ENCODE measurements at places on chromosomes 2 and 18. TPM values are rescaled to one million over a fixed set of nuclear protein-coding genes. Genes with fewer than 3 reads are reported as not detected.

Gene DLX1
- not detected for total RNA-seq

DNA sequence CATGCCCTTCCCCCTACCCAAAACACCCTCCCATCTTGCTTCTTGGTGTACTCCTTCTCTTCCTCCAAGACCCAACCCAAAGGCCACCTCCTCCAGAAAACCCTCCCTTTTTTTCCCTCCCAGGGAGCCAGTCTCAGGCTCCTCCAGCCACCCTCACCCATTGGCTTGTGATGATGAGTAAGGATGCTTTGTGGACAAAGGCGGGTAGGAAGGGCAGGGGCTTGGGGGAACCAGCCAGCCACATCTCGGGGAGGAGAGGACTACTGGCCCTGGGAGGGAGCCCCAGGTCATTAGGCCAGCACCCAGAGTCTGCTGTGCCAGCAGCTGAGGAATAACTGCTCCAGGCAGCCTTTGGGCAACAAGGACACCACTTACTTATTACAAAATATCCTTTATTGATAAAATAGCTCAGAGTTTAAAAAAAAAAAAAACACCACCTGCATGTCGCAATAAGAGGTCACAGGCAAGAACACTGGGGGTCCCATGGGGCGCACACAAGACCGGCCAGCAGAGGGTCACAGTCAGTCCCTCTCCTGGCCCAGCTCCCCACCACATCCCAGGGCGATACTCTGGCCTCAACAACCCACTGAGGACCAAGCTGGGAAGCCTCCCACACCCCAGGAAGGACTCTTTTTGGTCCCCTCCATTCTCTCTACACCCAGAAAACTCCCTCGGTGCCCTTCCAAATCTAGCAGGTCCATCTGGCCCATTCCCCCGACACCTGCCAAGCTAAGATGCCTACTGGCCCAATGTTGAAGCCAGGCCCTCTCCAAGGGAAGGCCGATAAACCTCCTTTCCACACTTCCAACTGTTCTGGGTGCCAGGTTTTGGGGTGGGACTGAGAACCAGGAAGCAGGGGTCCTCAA is 3.6 kb downstream of the ADRA2B start:
- peaks cover 19% of the 10 kb centered on the region for H3K27me3 ChIP-seq
- no peak overlapping the region for H3K27ac ChIP-seq
- H3K4me3 ChIP-seq = no peak overlapping the region
- H3K36me3 ChIP-seq = no peaks in the 10 kb centered on the region

- no peaks in the 10 kb centered on the region for H3K27me3 ChIP-seq
- no peaks in the 10 kb centered on the region for H3K36me3 ChIP-seq
- no peaks in the 10 kb centered on the region for H3K4me1 ChIP-seq
- DNase-seq = no peak
These were observed 82.4 kb upstream of the PDE1A start for GRCh38 chr2:182509216-182509615.

Gene MOB4
- total RNA-seq = 39.3 TPM

Gene DAPL1
- not detected for total RNA-seq

DNA sequence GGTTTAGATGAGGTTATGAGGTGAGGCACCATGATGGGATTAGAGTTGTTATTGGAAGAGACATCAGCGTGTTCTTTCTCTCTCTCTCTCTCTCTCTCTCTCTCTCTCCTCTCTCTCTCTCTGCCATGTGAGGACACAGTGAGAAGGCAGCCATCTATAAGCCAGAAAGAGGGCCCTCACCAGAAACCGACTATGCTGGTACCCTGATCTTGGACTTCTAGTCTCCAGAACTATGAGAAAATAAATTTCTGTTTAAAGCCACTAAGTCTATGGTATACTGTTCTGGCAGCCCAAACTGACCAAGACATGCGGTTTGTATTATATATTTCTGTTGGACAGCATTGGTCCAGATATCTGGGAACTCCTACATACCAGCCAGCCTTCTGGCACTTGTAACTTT is 3.5 kb upstream of the LIPG start:
- no peak overlapping the region for H3K4me3 ChIP-seq
- H3K4me1 ChIP-seq = peaks cover 7% of the 10 kb centered on the region
- H3K36me3 ChIP-seq = no peaks in the 10 kb centered on the region
- DNase-seq = peak; percentile 7
- no peak overlapping the region for H3K27ac ChIP-seq
- H3K27me3 ChIP-seq = peaks cover 33% of the 10 kb centered on the region

DNA sequence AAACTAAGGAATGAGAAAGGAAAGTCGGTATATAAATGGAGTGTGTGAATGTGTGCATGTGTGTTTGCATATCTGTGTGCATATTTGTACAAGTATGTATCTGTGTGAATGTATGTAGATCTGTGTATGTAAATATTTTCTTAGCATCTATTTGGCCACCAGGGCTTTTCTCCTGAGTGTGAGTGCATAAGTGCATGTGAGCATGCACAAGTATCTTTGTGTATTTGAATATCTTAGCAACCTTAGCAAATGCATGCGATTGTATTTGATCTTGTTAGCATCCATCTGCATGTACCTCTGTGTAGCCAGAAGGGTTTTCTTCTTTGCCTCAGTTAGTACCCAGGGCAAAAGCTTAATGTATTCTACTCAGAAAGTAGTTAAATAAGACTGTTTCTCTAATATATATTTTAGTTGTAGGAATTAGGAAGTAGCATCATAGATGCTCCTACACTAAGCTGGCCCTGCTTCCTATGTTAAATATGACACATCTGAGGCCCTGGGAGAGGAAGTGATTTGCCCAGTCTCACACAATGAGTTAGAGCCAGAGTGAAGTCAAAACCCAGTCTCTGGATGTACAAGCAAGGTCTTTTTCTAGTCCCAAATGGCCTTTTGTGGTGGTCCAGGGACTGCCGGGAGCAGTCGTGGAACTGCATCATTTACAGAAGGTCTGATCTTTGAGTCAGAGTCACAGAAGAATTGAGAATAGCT is 9.2 kb downstream of the FKBP1B start:
- H3K27me3 ChIP-seq = no peaks in the 10 kb centered on the region

Gene TDRD15
- 0.44 TPM for total RNA-seq

DNA sequence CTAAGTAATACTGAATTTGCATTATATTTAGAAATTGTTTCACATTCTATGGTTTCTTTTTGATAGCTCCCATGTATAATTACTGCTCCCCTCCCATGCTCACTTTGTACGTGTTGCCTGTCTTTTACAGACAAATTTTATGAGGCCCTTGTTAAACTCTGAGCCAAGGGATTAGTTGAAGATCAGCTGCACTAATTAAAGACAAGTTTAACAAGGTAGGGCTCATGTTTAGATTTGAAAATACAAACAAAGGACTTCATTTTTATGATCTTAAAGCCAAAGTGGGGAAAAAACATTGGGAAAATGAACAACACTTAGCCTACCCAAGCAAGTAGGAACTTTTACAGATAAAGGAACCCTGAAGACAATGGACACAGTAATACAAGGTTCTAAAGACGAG is 46.2 kb downstream of the ARHGAP28 start:
- no peak for DNase-seq
- H3K27me3 ChIP-seq = no peaks in the 10 kb centered on the region
- no peaks in the 10 kb centered on the region for H3K4me1 ChIP-seq
- H3K36me3 ChIP-seq = peaks cover 11% of the 10 kb centered on the region
- H3K27ac ChIP-seq = no peak overlapping the region

GRCh38 chr18:45320724-45321123 is 294.6 kb upstream of the SLC14A2 start:
- H3K27ac ChIP-seq = no peak overlapping the region
- DNase-seq = no peak
- H3K27me3 ChIP-seq = no peaks in the 10 kb centered on the region

GRCh38 chr18:36127836-36128529 is 1.2 kb downstream of the SLC39A6 start:
- peak overlapping the region; percentile 96 for H3K4me3 ChIP-seq
- H3K4me1 ChIP-seq = no peaks in the 10 kb centered on the region
- peaks cover 31% of the 10 kb centered on the region for H3K36me3 ChIP-seq
- no peaks in the 10 kb centered on the region for H3K27me3 ChIP-seq
- no peak for DNase-seq

GRCh38 chr2:8479298-8479697 is 202.6 kb upstream of the ID2 start:
- H3K4me1 ChIP-seq = peaks cover 2% of the 10 kb centered on the region
- H3K36me3 ChIP-seq = no peaks in the 10 kb centered on the region
- no peak overlapping the region for H3K4me3 ChIP-seq
- H3K27ac ChIP-seq = no peak overlapping the region

GRCh38 chr2:43005245-43005974 is 213.0 kb upstream of the HAAO start:
- peaks cover 6% of the 10 kb centered on the region for H3K4me1 ChIP-seq
- H3K27me3 ChIP-seq = no peaks in the 10 kb centered on the region
- no peaks in the 10 kb centered on the region for H3K36me3 ChIP-seq
- DNase-seq = peak; percentile 40
- no peak overlapping the region for H3K4me3 ChIP-seq

GRCh38 chr2:160471950-160472349 is 21.7 kb downstream of the RBMS1 start:
- no peaks in the 10 kb centered on the region for H3K27me3 ChIP-seq
- no peaks in the 10 kb centered on the region for H3K4me1 ChIP-seq

DNA sequence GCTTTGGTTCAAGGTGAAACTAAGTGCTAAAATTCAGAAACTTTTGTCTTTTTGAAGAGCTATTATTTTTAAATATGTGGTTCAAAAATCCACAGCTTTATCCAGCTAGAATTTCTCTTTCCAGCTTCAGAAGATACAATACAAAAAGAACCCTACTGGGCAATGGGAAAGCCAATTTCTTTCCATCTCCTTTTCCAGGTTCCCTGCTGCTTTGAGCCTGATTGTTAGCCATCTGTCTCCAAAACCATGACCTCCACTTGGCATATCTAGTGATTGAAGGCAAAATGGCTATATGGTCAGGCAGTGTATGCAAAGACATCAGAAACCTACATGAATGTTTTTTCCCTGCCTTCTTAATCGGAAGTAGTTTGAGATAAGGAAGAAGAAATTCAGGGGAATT is 134.1 kb downstream of the KCNH7 start:
- no peak overlapping the region for H3K4me3 ChIP-seq
- no peaks in the 10 kb centered on the region for H3K4me1 ChIP-seq
- no peak overlapping the region for H3K27ac ChIP-seq
- no peaks in the 10 kb centered on the region for H3K36me3 ChIP-seq
- DNase-seq = no peak

- DNase-seq = peak; percentile 78
- peak overlapping the region; percentile 1 for H3K4me3 ChIP-seq
- no peaks in the 10 kb centered on the region for H3K27me3 ChIP-seq
- peaks cover 4% of the 10 kb centered on the region for H3K4me1 ChIP-seq
- H3K27ac ChIP-seq = no peak overlapping the region
- peaks cover 51% of the 10 kb centered on the region for H3K36me3 ChIP-seq
These were observed 15.7 kb downstream of the COPS8 start for GRCh38 chr2:237101118-237101979.

GRCh38 chr2:1586923-1587840 is 157.1 kb downstream of the PXDN start:
- peak; percentile 71 for DNase-seq
- H3K4me3 ChIP-seq = no peak overlapping the region
- H3K27ac ChIP-seq = no peak overlapping the region
- H3K27me3 ChIP-seq = no peaks in the 10 kb centered on the region

GRCh38 chr2:236971919-236972381 is 113.7 kb upstream of the COPS8 start:
- no peaks in the 10 kb centered on the region for H3K36me3 ChIP-seq
- peak; percentile 37 for DNase-seq
- peaks cover 10% of the 10 kb centered on the region for H3K4me1 ChIP-seq
- H3K4me3 ChIP-seq = no peak overlapping the region
- no peaks in the 10 kb centered on the region for H3K27me3 ChIP-seq

DNA sequence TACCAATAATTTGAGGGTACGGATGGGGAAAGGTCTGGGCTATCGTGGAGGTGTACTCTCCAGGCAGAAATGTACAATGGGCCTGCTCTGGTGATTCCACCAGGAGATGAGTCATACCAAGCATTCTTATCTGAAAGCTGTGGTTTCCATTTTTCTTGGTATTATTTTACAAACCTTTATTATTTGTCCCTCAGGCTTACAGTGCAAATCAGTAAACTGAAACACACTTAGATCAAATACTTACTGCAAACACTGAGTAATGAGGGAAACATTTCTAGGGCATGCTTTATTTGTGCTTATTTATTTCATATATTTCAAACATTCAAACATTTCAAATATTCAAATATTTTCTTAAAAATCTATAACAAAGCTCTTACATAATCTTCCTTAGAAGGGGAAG is 319.8 kb downstream of the RND3 start:
- no peak for DNase-seq
- H3K36me3 ChIP-seq = no peaks in the 10 kb centered on the region
- H3K27ac ChIP-seq = no peak overlapping the region
- H3K4me3 ChIP-seq = no peak overlapping the region
- H3K4me1 ChIP-seq = no peaks in the 10 kb centered on the region

DNA sequence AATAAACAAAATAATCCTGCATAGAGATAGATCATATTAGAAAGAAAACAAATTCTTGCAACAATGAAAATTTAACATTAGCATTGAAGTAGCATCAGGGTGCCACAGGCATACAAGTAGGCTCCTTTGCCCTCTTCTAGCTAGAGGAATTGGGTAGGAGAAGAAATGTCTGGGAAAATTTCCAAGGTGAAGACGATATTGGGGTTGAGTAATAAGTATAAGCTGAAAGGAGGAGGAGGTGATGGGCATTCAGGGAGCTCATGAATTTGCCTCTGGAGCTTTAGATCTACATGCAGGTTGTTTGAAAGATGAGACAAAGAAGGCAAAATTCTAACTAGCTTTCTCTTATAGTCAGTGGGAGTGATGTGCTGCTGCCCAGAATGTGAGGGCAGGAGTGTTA is 504.9 kb downstream of the CCDC85A start:
- DNase-seq = no peak
- H3K4me1 ChIP-seq = no peaks in the 10 kb centered on the region
- H3K27ac ChIP-seq = no peak overlapping the region
- no peak overlapping the region for H3K4me3 ChIP-seq
- no peaks in the 10 kb centered on the region for H3K36me3 ChIP-seq

Gene KCNE4
- total RNA-seq = not detected

Gene SMYD1
- total RNA-seq = not detected

- H3K36me3 ChIP-seq = no peaks in the 10 kb centered on the region
- H3K4me3 ChIP-seq = no peak overlapping the region
- no peak for DNase-seq
- H3K27ac ChIP-seq = no peak overlapping the region
- H3K4me1 ChIP-seq = peaks cover 10% of the 10 kb centered on the region
These were observed 143.6 kb downstream of the MYO3B start for GRCh38 chr2:170321526-170321925.

All from endodermal cell (in vitro differentiated cells).